ENCODE measurements at places on chromosomes 7 and 10.

GRCh38 chr10:92475357-92475868, 98.5 kb downstream of the IDE start:
- no peak overlapping the region for H3K27ac ChIP-seq
- peaks cover 46% of the 10 kb centered on the region for H3K36me3 ChIP-seq
- no peak for DNase-seq
- H3K4me1 ChIP-seq, result no peaks in the 10 kb centered on the region

DNA sequence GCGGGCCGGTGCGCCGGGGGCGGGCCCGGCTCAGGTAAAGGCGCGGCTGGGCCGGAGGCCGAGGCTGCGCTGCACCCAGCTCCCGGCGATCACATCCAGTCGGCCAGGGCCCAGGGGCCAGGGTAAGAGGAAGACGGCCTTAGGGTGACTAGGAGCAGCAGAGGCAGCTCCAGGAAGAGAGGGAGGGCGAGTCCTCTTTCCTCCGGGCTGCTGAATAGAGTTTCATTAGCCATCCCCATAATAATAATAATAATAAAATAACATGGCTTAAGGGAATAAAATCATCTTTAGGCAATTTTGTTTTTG, 44.8 kb upstream of the CDK1 start:
- H3K27me3 ChIP-seq, result peaks cover 21% of the 10 kb centered on the region
- no peaks in the 10 kb centered on the region for H3K36me3 ChIP-seq
- peak overlapping the region; percentile 84 for H3K4me3 ChIP-seq
- H3K4me1 ChIP-seq, result peaks cover 14% of the 10 kb centered on the region
- no peak for DNase-seq

GRCh38 chr7:152759949-152760853, 649 bp downstream of the ACTR3B start:
- DNase-seq, result peak; percentile 58
- H3K27ac ChIP-seq, result peak overlapping the region; percentile 49
- H3K27me3 ChIP-seq, result no peaks in the 10 kb centered on the region
- no peaks in the 10 kb centered on the region for H3K36me3 ChIP-seq
- H3K4me3 ChIP-seq, result peak overlapping the region; percentile 94
- no peaks in the 10 kb centered on the region for H3K4me1 ChIP-seq

GRCh38 chr10:3196958-3197347, 24.4 kb upstream of the PITRM1 start:
- no peaks in the 10 kb centered on the region for H3K27me3 ChIP-seq
- no peaks in the 10 kb centered on the region for H3K36me3 ChIP-seq
- no peak overlapping the region for H3K4me3 ChIP-seq
- H3K4me1 ChIP-seq, result no peaks in the 10 kb centered on the region
- DNase-seq, result no peak
- no peak overlapping the region for H3K27ac ChIP-seq

GRCh38 chr7:136687693-136688322, 180.6 kb upstream of the CHRM2 start:
- no peak overlapping the region for H3K4me3 ChIP-seq
- H3K4me1 ChIP-seq, result no peaks in the 10 kb centered on the region
- peak; percentile 51 for DNase-seq
- no peaks in the 10 kb centered on the region for H3K27me3 ChIP-seq
